ENCODE measurements at places on chromosomes 5 and 9.
A peak's percentile ranks its signal among the peaks of the same experiment; 100 is the strongest.

DNA sequence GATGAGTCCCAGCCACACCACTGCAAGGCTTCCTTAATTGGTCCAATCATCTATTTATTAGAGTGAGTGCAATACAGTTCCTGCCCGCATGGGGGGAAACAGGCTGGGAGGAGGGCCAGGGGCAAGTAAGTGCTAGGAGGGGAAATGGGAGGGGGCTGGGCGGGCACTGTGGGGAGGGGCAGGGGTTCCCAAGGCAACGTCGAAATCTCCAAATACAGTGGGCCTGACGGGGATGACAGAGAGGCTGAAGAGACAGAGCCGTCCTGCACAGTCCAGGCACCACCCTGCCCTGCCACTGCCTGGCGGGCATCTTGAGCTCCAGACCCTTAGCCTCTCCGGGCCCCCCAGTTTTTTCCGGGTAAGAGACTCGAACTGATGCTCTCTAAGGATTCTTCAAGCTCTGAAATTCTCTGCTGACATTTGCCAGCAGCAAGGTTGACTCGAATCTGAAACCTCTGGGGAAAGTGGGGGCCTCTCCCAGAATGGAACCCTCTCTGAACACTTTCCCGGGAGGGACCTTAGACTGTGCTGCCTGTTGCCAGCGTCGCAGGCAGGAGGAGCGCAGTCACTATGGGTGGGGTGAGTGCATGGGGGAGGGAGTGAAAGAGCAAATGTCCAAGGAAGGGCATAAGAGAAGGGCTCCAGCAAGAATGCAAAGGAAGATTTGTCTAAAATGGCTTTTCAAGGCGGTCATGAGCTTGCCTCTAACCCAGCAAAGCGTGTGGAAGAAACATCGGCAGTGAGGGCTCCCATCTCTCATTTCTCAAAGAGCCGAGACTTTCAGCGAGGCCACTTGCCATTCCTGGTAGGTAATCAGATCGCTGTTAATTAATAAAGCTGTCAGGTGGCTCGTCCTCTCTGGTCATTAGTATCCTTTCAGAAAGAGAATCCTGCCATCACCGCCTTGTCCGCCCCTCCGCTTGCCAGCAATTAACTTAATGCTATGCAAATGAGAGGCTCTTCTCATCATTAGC is 99.0 kb downstream of the GTF3C4 start:
- no peaks in the 10 kb centered on the region for H3K36me3 ChIP-seq
- no peaks in the 10 kb centered on the region for H3K27me3 ChIP-seq
- peaks cover 10% of the 10 kb centered on the region for H3K4me1 ChIP-seq
- H3K27ac ChIP-seq = peak overlapping the region; percentile 48
- H3K4me3 ChIP-seq = peak overlapping the region; percentile 93

DNA sequence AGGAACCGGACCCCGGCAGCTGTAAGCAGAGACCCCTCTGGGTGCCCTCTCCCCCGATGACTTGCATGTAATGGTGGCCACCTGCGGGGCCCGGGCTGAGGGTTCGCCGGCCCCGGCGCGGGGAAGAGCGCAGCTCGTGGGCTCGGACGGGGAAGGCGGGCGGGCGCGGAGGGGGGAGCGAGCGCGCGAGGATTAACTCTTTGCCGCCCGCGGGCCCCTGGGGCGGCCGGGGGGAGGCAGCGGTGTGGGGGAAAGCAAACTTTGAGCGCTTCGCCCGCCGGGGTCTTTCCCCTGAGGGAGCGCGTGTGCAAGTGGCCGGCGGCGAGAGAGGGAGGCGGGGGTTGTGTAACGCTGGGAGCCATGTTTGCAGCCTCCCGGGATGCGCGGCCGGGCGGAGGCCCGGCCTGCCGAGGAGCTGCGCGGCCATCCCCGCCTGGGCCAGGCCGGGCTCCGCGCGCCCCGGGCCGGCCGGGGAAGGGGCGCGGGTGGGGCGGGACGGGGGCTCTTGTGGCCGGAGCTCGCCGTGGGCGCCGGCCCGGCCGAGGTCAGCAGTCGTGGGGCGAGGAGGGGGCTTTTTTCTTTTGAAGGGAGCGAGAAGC is 547 bp downstream of the ANP32B start:
- peak; percentile 60 for DNase-seq
- H3K4me3 ChIP-seq = peak overlapping the region; percentile 99
- no peaks in the 10 kb centered on the region for H3K36me3 ChIP-seq
- peaks cover 20% of the 10 kb centered on the region for H3K4me1 ChIP-seq

DNA sequence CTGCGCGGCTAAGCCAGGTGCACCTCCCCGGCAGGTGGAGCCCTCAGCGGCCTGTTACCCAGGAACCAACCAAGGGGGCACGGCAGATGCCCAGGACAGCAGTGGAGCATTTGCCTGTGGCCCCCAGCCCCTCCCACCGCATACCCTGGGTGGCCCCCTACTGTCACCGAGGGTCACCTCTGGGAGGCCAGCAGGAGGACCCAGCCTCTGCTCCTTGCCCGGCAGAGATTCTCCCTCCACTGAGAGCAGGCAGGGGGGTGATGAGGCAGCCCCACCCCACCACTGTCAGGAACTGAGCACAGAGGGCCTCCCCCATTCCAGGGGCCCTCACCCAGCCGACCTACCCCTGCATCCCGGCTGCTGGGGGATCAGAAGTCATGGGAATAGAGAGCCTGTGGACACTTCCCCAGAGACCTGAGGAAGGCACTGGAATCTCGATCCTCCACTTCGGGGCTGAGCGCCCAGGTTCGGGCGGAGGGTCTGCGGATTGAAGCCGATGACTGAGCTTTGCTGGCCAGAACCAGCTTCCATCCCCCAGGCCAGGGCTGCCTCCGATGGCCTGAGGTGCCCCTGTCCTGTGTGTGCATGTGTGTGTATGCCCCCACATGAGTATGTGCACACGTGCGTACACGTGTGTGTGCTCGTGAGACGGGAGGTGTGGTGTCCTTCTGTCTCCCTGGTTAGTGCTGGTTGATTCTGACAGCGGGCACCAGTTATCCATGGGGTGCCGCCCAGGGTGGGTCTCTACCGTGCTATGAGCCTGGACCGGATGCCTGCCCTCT is at the start of gene QRFP:
QRFP (minus strand) TSS at position 580 of the 782 bp plus-strand sequence. CDS start 2,974 bp downstream, outside the sequence.
- H3K4me1 ChIP-seq = peaks cover 13% of the 10 kb centered on the region
- H3K36me3 ChIP-seq = peaks cover 32% of the 10 kb centered on the region
- H3K27ac ChIP-seq = no peak within 1 kb of the TSS
- H3K27me3 ChIP-seq = peaks cover 26% of the 10 kb centered on the region

- H3K27ac ChIP-seq = no peak overlapping the region
- no peaks in the 10 kb centered on the region for H3K36me3 ChIP-seq
- no peak overlapping the region for H3K4me3 ChIP-seq
- no peak for DNase-seq
- peaks cover 10% of the 10 kb centered on the region for H3K27me3 ChIP-seq
These were observed 92.6 kb downstream of the RASEF start for GRCh38 chr9:82970359-82970758.

DNA sequence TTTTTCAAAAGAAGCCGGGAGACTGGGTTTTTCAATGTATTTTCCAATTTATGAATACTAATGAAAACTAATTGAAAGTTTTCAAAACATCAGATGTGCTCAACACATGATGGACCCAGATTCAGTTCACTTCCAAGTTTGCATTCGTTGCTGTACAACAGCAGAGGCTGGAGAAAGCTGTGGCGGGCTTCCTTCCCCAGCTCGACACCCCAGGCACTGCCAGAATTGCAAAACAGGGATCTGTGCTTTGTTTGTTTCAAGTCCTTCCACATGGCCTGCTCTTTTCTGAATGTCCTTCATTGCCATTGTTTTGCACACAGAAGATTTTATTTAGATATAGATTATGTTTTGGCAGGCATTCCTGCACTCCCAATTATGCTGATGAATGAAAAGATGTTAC is 30.3 kb upstream of the INSYN2B start:
- no peaks in the 10 kb centered on the region for H3K27me3 ChIP-seq
- no peaks in the 10 kb centered on the region for H3K36me3 ChIP-seq
- no peak overlapping the region for H3K4me3 ChIP-seq
- no peak overlapping the region for H3K27ac ChIP-seq

DNA sequence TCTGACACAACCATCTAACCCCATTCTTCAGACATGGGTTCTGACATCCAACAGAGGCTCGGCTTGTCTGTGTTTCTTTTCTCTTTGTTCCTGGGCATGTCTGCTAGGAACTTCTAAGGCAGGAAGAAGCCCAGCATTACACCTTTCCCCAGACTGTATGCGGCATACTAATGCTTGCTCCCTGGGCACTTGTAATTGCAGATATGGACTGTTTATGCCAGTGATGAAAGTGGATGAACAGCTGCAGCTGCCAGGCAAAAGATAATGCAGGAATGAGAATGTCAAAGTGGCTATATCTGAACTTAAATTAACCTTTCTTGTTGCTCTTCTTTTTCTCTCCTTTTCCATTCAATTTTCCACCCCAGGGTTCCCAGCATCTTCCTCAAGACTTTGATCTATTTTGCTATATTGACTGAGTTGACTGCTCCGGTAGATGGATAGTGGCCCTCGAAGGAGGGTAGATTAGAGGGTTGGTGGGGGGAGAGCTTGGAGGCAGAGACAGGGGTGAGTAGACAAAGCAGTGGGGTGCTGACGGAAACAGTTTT is 344.4 kb downstream of the MAN2A1 start:
- H3K27ac ChIP-seq = no peak overlapping the region
- H3K4me3 ChIP-seq = no peak overlapping the region
- no peak for DNase-seq
- H3K36me3 ChIP-seq = no peaks in the 10 kb centered on the region

DNA sequence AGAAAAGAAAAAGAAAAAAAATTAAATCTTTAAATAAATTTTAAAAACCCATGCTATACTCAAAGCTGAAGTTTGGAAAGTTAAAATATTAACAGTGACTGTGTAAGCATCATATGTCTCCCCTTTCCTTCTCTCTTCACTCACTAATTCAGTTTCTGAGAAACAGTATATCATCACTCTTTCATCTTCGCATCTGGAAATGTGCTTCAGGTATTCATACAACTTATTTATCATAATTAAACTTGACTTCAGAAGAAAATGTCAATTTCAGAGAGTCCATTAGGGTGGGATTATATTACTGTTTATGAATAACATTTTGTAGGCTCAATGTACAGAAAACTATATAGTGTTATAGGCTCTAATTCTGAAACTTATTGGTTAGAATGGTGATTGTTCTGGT is 29.3 kb upstream of the TARS1 start:
- no peak for DNase-seq
- no peak overlapping the region for H3K4me3 ChIP-seq
- no peak overlapping the region for H3K27ac ChIP-seq
- no peaks in the 10 kb centered on the region for H3K36me3 ChIP-seq

- H3K4me3 ChIP-seq = no peak overlapping the region
- DNase-seq = no peak
- no peaks in the 10 kb centered on the region for H3K36me3 ChIP-seq
- H3K27ac ChIP-seq = no peak overlapping the region
- no peaks in the 10 kb centered on the region for H3K4me1 ChIP-seq
These were observed 19.3 kb upstream of the HSPA9 start for GRCh38 chr5:138594305-138595058.

- H3K27ac ChIP-seq = no peak overlapping the region
- no peaks in the 10 kb centered on the region for H3K27me3 ChIP-seq
- peaks cover 5% of the 10 kb centered on the region for H3K4me1 ChIP-seq
- no peaks in the 10 kb centered on the region for H3K36me3 ChIP-seq
These were observed 25.2 kb downstream of the ZNF608 start for GRCh38 chr5:124721229-124721735.

DNA sequence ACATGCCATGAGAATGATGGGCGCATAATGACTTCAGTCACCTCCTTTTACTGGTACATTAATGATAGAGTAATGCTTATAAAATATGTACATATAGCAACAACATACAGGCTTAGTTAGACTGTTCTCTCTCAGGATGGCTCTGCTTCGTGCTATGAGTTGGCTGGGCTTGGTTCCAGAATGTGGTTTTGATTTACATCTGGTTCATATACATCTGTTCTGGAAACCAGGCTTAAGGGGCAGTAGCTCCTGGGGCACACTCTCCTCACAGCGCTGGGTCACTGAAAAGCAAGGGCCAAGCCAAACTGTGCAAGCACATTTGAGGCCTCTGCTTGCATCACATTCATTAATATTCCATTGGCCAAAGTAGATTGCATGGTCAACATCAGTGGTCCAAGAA is 44.9 kb downstream of the PCSK1 start:
- no peaks in the 10 kb centered on the region for H3K36me3 ChIP-seq
- no peaks in the 10 kb centered on the region for H3K27me3 ChIP-seq
- H3K27ac ChIP-seq = no peak overlapping the region
- no peak for DNase-seq
- H3K4me3 ChIP-seq = no peak overlapping the region

- no peak overlapping the region for H3K27ac ChIP-seq
- no peak for DNase-seq
- H3K36me3 ChIP-seq = peaks cover 61% of the 10 kb centered on the region
- H3K4me1 ChIP-seq = peaks cover 14% of the 10 kb centered on the region
- no peaks in the 10 kb centered on the region for H3K27me3 ChIP-seq
These were observed 92.6 kb upstream of the SARDH start for GRCh38 chr9:133830711-133831110.

- H3K27ac ChIP-seq = no peak overlapping the region
- H3K4me3 ChIP-seq = no peak overlapping the region
- DNase-seq = peak; percentile 45
- peaks cover 2% of the 10 kb centered on the region for H3K4me1 ChIP-seq
- no peaks in the 10 kb centered on the region for H3K27me3 ChIP-seq
These were observed 386.8 kb downstream of the FGF10 start for GRCh38 chr5:44002381-44002901.

DNA sequence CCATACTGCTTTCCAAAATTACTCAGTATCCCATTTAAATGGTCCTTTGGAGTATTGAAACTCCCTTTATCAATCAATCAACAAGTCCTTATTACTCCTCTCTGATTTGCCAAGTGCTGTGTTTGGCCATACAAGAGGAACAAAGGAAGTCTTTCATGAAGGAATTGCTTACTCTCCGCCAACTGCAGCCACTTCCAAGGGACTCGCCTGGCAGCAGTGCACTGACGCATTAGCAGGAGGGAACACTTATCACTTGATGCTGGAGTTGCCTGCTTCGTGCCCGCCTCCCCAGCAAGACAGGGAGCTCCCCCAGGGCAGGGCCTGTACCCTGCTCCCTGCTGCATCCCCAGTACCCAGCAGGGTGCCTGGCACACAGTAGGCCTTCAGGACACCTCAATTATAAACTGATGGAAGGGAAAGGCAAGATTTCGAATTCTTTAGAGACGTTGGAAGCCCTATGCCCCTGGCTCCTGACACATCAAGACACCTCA is 97.9 kb downstream of the CRB2 start:
- peaks cover 25% of the 10 kb centered on the region for H3K36me3 ChIP-seq
- DNase-seq = no peak
- H3K27ac ChIP-seq = no peak overlapping the region
- H3K4me1 ChIP-seq = peaks cover 2% of the 10 kb centered on the region

DNA sequence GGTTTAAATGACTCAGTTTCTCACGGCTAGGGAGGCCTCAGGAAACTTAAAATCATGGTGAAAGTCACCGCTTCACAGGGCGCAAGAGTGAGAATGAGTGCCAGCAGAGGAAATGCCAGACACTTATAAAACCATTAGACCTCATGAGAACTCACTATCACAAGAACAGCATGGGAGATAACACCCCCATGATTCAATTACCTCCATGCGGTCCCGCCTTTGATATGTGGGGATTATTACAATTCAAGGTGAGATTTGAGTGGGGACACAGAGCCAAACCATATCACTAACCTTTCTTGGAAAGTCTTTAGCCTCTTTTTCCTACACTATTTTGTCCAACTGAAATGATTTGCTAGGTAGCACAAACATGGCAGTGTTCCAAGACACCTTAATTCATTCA is 533.9 kb upstream of the NUDT12 start:
- H3K27me3 ChIP-seq = no peaks in the 10 kb centered on the region
- H3K4me1 ChIP-seq = no peaks in the 10 kb centered on the region
- H3K36me3 ChIP-seq = no peaks in the 10 kb centered on the region
- no peak for DNase-seq

- no peak for DNase-seq
- H3K27me3 ChIP-seq = no peaks in the 10 kb centered on the region
- H3K4me3 ChIP-seq = no peak overlapping the region
- no peaks in the 10 kb centered on the region for H3K4me1 ChIP-seq
These were observed 1359.4 kb downstream of the EFNA5 start for GRCh38 chr5:106311230-106311915.
